ENCODE measurements at places on chromosomes 1 and 21.

GRCh38 chr1:98277118-98277517, 356.3 kb upstream of the DPYD start:
- no peak for DNase-seq

- no peak for DNase-seq
These were observed 166.5 kb upstream of the COA6 start for GRCh38 chr1:234206651-234207284.

DNA sequence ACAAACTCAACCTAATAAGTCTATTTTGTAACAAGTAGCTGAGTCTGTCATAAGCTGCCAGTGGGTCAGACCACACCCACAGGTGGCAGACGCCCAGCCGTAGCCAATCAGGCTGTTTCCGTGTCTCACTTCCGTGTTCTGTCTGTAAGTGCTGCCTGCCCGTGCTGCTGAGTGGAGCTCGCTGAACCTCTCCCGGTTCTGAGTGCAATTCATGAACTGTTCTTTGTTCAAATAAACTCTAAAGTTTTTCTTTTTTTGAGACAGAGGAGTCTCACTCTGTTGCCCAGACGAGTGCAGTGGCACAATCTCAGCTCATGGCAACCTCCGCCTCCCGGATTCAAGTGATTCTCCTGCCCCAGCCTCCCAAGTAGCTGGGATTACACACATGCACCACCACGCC, 25.1 kb downstream of the POFUT2 start:
- DNase-seq = peak; percentile 26

DNA sequence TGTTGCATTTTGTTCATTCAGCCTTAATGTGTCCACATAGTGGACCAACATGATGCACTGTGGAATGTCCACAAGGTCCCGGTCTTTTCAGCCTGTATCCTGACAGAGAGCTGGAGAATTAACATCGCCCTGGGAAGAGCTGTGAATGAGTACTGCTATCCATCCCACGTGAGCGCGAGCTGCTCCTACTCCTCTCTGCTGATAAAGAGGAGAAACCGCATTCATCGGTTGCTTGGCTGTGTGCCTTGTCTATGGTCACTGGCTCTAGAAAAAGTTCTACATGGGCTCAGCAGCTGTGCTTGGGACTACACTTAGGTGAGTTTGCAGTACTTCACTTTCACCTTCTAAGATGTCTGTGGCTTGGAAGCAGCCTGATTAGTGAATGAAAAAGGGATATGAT, 31.1 kb upstream of the IGSF5 start:
- no peak for DNase-seq

- no peak for DNase-seq
These were observed 169.6 kb upstream of the LHX8 start for GRCh38 chr1:74964508-74965102.

DNA sequence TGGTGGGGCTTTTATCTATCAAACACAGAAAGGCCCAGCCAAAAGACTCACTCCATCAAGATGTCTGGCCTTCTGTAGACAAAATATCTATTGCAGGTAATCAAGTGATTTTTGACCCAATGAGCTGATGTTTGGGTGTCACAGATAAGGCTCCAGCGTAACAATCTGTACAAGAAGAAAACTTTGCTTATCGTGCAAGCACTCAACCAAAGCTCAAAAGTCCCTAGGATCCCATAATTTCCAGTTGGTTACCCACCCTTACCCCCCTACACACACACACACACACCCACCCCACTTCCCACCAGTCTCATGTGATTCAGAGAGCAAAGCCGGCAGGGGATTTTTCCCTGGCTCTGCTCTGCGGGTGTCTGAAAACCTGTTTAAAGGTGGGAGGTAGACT, 5.8 kb downstream of the ITPKB start:
- DNase-seq = no peak

DNA sequence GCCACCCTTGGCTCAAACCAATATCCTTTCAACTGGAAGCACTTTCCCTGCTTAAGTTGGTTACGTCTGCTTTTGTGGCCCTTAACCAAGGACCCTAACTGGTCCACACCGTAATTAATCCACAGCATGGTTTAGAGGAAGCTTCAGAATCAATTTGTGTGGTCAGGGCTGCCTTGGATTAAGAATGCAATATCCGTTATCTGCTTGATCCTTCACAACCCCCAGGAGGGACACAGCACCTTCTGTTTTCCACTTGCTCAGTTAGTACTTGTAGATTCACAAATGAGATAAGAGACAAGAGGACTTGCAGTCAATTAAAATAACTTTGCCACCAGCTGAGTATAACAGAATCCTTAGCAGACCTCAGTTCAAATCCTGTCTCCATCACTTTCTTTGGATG, 56.9 kb upstream of the LRP8 start:
- DNase-seq = no peak

DNA sequence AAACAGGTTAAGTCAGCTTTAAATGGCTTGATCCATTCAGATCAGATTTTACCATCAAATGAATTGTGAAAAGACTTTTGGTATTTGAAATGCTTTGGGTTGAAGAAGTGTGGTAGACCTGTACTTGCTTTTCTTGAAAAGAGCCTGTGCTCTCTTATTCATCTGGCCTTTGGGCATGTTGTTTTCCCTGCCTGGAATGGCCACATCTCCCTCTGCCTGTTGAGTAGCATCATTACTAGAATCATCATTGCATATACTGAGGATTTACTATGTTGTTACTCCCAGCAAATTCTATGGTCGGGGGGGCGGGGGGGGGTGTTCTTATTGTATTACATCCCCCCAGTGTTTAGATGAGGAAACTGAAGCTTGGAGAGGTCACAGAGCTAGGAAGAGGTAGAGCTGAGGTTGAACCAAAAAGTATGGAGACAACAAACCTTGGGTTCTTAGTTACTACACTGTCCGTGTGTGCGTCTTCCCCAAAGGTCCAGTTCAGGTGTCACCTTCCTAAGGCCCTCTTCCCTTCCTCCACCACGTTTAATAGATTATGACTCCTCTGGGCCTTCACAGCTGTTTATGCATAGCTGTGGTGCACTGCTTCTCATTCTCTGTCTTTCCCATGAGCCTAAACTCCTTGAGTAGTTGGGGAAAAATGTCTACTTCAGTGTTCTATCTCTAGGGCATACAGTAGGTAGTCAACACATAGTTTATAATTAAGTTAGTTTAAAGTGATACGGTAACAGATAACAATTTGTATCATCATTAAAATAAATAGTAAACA, 246.4 kb upstream of the HOOK1 start:
- no peak for DNase-seq

DNA sequence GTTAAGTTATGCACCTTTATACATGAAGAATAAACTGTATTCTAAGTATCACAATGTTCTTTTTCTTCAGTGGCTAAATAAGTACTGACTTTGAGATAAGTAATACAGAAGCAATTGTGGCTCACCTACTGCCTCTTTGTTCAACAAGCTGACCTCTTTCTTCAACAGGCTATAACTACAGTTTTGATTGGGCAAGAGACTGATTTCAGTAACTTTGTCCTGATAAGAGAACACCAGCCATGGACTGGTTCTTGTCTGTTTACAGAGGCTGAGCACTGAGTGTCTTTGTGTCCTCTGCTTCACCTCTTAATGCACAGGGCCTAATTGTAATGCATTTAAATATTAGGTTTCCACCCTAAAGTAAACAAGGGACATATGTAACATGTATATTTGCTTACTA, 34.6 kb upstream of the PDE4B start:
- no peak for DNase-seq

- DNase-seq = no peak
These were observed 11.5 kb upstream of the CXADR start for GRCh38 chr21:17501107-17502006.

GRCh38 chr1:41560496-41560895, 76.0 kb upstream of the EDN2 start:
- no peak for DNase-seq

DNA sequence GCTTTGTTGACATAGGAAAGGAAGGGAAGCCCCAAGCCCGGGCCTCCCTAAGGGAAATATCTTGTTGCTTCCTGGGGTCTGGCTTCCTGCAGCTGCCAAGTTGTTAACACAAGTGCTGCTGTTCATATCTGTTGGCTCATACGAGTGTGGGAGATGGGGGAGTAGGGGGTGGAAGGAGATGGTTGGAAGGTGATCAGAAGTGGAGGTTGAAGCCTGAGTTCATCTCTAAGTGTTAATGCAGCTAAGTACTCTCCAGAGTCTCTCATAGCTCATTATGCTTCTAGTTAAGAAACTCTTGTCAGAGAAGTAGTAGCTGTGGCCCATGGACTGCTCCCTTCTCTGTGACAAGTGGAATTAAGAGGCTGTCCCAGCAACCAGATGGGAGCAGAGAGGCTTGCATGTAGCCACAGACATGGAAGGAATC, 319.2 kb upstream of the SPAG17 start:
- no peak for DNase-seq

DNA sequence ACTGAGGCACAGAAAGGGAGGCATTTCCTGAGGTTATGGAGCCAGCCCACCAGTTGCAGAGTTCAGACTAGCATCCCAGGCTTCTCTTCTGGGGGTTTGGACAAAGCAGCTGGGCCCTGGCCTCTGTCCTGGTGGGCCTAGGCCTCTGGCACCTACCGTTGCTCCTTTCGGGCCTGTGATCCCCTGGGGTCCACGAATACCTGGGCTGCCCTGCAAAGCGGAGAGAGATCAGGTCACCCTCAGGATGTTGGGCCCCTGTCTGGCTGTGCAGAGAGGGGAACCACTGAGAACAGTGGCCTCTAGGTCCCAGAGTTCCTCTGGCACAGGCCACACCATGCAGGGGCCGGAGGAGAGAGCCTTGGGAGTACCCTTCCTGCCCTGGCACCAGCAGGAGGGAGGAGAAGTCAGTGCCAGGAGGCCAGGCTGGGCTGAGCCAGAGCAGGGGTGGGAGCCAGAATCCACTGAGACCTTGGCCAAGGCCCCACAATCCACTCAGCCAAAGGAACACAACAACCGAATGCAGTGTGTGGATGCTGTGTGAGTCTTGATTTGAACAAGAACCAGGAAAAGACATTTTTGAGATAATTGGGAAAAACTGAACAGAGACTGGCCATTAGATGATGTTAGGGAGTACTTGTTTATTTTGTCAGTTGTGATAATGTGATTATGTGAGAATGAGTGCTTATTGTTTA, 8.9 kb downstream of the COL9A2 start:
- no peak for DNase-seq

- DNase-seq = no peak
These were observed 3.9 kb upstream of the SLC6A9 start for GRCh38 chr1:44034976-44035716.

DNA sequence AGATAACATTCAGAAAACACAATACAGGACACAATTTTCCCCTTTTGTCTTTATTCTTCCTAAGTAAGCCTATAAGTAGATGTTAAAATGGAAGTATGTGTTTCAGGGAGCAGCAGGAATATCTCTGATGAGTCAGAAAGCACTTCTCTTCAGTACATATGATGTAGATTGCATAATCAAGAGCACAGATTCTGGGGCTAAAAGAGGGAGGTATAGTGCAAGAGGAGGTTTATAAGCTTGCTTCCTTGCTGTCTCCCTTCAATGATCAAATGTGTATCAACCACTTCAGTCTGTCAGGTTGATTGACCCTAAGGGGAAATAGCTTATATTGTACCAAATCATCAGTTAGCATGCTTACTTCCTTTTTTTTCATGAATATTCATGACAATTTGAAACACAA, 822.8 kb downstream of the BRINP3 start:
- no peak for DNase-seq

DNA sequence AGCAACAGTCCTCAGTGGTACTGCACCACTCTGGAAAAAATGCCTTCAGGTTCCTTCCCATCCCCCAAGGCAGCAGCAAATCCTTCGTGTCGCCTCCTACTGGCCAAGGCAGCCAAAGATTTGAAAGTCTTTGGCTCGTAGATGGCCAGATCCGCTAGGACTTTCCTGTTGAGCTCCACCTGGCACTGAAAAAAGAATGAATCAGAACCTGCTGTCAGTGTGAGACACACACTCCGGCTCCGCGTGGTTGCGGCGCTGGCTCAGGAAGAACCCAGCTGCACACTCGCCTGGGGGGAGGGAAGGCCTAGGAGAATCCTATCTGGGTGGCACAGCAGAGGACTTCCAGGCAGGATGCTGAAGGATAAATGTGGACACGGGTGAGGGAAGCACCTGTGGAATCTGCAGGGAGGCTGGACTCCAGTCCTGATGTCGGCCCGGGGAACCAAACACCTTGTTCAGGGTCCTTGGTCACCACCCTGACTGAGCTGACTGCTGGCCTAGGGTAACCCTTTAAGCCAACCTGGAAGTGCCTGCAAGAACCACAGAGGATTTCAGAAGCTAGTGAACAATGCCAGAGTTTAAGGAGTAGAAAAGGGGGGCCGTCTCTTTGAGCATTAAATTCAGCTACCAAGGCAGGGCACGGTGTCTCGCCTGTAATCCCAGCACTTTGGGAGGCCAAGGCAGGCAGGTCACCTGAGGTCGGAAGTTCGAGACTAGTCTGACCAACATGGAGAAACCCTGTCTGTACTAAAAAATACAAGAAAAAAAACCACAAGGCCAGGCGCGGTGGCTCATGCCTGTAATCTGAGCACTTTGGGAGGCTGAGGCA, 3.2 kb upstream of the CCNL2 start:
- peak; percentile 77 for DNase-seq

- no peak for DNase-seq
These were observed 58.5 kb upstream of the IVNS1ABP start for GRCh38 chr1:185375583-185375982.

DNA sequence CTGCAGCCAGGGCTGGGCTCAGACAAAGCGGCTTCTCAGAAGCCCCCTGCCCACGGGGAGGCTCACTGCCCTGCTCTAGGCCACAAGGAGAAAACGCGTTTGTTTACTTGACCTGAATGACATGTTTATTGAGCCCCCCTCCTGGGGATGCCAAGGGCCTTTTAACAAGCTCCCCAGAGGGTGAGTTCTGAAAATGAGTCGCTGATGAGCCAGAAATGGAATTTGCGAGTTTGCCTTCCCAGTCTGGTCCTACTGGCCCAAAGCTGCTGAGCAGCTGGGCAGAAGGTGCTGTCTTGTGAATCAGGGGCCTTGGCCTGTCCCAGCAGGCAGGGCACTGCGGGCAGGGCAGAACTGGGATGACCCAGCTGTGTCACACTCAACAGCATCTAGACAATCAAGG, 120.6 kb downstream of the SYF2 start:
- DNase-seq = no peak

DNA sequence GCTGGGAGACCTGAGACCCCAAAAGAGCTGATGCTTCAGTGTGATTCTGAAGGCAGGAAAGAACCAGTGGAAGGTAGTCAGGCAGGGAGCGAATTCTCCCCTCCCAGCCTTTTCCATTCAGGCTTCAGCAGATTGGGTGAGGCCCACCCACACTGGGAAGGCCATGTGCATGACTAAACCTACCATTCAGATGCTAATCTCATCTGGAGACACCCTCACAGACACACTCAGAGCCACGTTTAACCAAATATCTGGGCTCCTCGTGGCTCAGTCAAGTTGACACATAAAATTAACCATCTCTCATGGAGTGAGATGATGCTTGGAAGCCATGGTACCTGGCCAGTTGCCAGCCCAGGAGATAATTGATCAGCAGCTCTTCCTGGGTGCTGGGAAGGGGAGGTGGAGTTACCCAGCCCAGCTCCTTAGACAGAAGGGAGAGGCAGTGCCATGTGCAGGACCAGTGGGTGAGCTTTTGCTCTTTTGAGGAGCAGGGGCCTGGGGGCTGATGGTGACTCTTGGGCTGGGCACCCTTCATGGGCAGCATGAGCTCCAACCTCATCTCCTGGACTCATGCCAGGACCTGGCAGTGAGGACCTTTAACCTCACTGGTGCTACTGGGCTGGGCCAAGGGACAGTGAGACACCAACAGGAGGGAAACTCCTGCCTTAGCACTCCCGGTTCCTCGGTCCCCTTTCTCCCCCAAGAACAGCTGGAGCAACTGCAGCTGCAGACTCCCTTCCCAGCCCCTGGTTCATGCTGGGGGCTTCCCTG, 89.0 kb upstream of the ACTL8 start:
- DNase-seq = no peak
